ENCODE measurements at places on chromosomes 1 and 21.

DNA sequence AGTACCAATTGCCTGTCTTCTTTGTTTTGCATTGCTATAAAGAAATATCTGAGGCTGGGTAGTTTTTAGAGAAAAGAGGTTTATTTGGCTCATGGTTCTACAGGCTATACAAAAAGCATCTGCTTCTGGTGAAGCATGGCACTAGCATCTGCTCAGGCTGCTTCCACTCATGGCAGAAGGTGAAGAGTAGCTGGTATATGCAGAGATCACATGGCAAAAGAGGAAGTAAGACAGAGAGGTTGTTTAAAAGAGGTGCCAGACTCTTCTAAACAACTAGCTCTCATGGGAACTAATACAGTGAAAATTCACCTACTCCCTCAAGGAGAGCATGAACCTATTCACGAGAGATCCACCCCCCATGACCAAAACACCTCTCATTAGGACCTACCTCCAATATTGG, 56.7 kb upstream of the GUCA2B start:
- peak; percentile 37 for DNase-seq

- DNase-seq: no peak
Observed at GRCh38 chr1:170290276-170290675, 144.5 kb downstream of the NTMT2 start.

- no peak for DNase-seq
Observed at GRCh38 chr1:117670976-117671780, 65.3 kb downstream of the TENT5C start.

- DNase-seq: no peak
Observed at GRCh38 chr1:209845408-209845725, 17.6 kb downstream of the UTP25 start.

DNA sequence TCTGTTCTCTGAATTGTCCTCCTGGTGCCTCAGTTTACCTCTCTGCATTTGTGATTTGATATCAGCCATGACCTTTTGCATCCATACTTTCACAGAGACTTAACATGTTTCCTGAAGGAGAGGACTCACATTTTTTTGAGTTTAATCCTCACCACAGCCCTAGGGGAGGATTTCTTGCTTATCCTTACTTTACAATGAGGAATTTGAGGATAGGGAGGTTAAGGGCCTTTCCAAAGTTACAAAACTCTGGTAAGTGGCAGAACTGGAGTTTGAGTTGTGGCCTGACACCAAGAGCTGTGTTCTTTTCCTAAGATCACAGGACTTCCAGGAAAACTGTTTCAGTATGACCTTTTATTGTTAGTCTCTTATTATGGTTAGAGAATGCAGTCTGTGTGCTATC, 34.2 kb downstream of the TNFRSF8 start:
- no peak for DNase-seq

DNA sequence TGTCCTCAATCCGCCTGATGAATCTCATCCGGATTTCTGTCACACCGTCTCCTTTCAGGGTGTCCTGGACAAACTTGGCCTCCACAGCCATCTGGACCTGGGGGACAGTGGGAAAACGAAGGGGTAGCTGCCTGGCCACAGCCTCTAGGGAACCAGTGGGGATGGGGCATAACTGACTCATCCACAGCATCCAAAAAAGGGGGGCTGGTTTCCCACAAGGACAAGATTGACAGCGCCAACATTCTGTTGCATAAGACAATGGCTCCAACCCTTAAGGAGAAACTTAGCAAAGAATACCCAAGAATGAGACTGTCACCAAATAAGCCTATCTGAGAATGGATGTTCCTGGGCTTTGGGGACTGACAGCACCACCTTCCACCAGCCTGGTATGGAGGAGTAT, 12.1 kb downstream of the TRAPPC3 start:
- no peak for DNase-seq

DNA sequence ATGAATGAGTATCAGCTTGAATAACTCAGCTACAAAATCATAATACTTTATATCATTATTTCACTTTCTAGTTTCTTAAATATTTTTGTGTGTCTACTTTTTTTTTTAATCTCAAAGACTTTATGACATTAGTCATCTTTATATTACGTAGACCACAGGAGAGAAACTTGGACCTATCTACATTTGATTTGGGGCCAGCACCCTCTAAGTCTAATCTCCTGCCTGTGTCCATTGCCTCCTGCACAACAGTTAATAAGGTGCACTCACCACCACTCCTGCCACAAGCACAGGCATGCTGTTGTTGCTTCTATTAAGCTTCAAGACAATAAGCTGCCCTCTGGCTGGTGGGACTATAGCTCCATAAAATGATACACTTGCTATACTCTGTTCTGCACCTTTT, 70.4 kb downstream of the DIRAS3 start:
- DNase-seq: no peak

- peak; percentile 67 for DNase-seq
Observed at GRCh38 chr1:87180682-87181081, 148.0 kb upstream of the LMO4 start.

GRCh38 chr1:29124366-29125236, 898 bp upstream of the TMEM200B start:
- peak; percentile 75 for DNase-seq

DNA sequence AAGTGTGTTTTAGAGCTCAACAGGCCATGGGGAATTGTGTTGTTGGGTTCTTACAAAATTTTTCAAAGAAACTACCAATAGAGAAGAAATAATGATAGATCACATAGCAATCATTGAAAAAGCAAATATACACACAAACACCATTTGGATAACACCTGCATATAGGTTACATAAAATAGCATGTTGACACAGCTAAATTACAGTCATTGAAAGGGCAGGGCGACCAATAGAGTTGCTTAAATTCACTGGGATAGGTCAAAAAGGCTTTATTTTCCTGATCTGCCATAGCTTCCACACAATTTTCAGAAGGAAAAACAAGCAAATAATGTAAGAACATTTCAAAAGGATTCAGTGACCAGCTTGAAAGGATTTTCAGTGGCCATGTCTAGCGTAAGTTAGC, 57.9 kb upstream of the FGGY start:
- no peak for DNase-seq

GRCh38 chr1:186390925-186391324, 15.3 kb downstream of the ODR4 start:
- no peak for DNase-seq

DNA sequence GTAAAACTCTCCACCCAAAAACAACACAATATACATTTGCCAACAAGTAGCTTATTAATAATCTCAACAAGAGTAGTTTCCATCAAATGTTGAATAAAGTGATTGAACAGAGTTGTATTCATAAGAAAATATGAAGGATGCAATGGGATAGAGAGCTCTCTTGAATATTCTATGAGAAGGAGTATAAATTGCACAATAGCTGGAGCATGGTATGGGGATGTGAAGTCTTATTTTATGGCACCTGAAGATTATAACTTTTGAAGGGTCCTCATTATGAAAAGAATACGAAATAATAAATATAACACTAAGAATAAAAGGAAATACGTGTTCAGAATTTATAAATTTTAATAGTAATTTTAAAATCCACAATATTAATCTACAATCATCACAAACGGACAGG, 1415.1 kb downstream of the KCNT2 start:
- DNase-seq: no peak

DNA sequence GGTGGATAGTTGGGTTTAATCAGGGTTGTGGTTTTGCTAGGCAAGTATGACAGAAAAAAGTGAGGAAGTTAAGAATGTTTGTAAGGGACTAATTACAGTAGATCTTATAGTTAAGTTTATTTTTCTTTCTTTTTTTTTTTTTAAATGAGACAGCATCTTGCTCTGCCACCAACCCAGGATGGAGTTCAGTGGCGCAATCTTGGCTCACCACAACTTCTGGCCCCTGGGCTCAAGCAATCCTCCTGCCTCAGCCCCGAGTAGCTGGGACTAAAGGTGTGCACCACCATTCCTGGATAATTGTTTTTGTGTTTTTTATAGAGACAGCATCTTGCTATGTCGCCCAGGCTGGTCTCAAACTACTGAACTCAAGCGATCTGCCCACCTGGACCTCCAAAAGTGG, 41.7 kb downstream of the EYA3 start:
- DNase-seq: peak; percentile 48

- no peak for DNase-seq
Observed at GRCh38 chr21:39007532-39007931, 175.7 kb downstream of the PSMG1 start.

DNA sequence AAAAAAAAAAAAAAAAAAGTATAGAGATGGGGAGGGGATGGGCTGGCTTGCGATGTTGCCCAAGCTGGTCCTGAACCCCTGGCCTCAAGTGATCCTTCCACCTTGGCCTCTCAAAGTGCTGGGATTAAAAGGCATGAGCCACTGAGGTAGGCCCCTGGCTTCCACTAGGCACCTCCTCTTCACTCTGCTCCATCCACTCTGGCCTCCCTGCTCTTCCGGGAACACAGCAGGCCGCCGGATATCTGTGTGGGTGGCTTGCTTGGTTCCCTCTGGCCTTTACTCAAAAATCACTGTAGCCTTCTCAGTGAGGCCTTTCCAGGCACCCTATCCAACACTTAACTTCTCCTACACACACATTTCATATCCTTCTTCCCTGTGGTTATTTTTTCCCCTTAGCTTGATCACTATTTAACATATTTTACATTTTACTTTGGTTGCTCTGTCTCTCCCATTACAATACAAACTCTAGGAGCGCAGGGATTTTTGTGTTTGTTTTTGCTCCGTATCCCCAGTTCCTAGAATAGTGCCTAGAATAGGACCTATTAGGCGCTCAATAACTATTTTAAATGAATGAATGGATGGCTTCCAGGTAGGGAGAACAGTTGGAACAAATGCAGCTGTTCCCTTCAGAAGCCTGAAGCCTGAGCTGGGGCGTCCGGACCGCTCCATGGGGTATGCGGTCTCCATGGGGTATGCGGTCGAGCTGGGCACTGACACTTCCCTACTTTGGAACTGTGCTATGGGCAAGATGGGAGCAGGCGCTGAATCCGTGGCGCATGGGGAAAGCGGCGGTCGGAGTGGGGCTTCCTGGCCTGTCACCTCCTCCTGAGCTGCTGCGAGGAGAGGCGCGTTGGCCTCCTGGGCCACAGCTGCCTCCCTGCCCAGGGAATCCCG, 46.7 kb downstream of the H3-3A start:
- DNase-seq: no peak

- no peak for DNase-seq
Observed at GRCh38 chr1:203124011-203124410, 3.5 kb upstream of the ADORA1 start.

GRCh38 chr1:182206626-182207239, 145.2 kb upstream of the ZNF648 start:
- DNase-seq: peak; percentile 64

GRCh38 chr1:55402142-55402541, 187.0 kb upstream of the USP24 start:
- DNase-seq: no peak

- DNase-seq: no peak
Observed at GRCh38 chr1:155086856-155087535, 8.4 kb downstream of the EFNA3 start.

DNA sequence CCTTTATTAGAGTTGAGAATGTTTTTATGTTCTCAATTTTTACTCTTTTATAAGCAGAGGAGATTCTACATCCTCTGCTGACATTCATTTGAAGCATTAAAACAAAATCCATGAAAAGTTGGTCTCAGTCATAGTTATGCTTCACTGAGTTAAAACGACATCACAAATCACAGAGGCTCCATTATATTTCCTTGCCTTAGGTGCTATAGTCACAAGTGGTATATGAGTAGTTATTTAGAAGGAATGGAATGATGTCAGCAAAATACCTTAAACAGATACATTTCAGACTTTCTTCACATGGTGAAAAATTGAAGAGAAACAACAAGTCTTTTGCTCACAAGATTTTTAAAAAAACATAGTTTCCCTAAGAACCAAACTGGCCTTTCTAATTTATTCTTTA, 11.7 kb upstream of the METTL13 start:
- no peak for DNase-seq

- peak; percentile 66 for DNase-seq
Observed at GRCh38 chr1:12143631-12144155, 23.1 kb upstream of the TNFRSF1B start.

GRCh38 chr1:154584267-154584994, 16.9 kb downstream of the CHRNB2 start:
- DNase-seq: no peak

DNA sequence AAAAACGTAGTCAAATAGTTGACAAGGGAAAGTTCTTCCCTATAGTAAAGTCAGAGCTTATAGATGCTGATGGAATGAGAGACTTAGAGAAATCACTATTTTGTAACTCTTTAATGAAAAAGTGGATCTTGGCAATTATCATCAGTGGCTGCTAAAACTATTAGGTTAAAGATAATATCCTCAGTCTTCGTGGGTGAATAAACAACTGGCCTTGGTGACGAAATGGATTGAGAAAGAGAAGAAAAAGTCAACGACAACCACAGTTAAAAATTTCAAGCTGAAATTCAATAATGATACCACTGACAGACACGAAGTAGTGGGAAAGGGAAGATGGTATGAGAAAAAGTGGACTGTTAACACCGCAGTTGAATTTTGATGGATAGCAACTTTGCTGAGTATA, 90.0 kb upstream of the GNG4 start:
- DNase-seq: no peak

DNA sequence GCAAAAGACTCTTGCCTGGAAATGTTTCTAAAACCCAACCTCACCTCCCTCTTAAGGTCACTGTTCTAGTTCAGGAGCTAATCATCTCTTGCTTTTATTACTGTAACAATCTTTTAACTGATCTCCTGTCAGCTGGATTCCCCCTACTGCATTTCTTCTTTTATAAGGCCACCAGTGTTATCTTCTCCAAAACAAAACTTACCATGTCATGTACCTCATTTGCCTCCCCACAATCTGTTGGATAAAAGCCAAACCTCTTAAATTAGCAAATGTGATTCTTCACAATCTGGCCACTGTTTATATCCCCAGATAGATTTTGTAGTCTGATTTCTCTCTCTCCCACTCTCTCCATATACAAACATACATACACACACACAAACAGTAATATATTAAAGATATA, 143.3 kb downstream of the DENND1B start:
- peak; percentile 73 for DNase-seq

All from hematopoietic multipotent progenitor cell treated with erythropoietin and hydrocortisone succinate and interleukin-3 and kit ligand, for 4 days (in vitro differentiated cells).